ENCODE measurements at places on chromosomes 1 and 21.

DNA sequence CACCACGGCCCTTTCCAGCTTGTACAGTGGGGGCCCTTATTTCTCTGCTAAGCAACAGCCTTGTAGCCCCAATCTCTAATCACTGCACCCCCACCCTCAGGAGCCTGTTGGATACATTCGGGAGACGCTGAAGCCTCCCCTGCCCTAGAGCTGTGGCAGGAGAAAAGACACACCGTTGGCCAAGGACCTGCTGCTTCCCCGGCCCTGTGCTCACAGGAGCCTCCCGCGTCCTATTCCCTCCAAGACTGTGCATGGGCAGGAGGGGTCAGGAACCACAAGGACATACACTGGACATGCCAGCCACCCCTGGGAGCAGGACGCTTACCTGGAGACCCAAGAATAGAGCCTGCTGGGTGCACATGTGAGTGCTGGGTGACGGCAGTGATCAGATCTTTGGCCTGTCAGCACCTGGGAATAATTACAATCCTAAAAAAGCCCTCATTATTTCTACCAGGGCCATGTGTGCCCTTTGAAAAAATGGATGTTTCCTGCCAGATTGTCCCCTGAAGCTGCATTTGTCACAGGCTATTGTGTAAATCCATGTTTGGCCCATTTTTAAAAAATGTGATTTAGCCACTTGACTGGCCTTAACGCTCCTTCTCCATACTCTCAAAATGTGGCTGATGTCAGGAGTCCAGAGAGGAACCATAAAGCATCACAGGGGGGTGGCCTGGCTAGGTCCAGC lies 590.6 kb downstream of the MATN1 start:
- DNase-seq, result no peak

- no peak for DNase-seq
Observed at GRCh38 chr1:206902702-206903101, 5.5 kb downstream of the IL24 start.

GRCh38 chr1:241615043-241615974 lies 24.9 kb downstream of the CHML start:
- DNase-seq, result no peak

GRCh38 chr1:218495931-218496330 lies 150.8 kb downstream of the TGFB2 start:
- DNase-seq, result no peak

DNA sequence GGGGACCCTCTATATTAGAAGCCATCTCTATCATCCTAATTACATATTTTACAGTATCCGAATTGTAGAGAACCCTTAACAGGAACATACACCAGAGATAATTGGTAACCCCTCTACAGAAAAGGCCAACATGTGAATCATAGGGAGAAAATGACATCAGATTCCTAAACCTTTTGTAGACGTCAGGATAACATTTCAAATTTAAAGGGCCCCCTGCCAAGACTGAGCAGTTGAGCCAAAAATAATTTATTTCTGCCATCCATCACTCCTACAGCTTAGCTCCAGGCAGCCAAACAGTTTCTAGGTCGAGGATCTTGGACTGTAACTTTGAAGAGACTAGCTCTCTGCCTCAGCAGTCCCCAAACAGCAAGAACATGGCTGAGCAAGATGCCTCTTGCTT lies 21.2 kb downstream of the ZNF697 start:
- DNase-seq, result no peak

- peak; percentile 53 for DNase-seq
Observed at GRCh38 chr1:152048416-152049009, 11.7 kb upstream of the S100A11 start.

- DNase-seq, result no peak
Observed at GRCh38 chr1:3553166-3553939, 58.0 kb downstream of the MEGF6 start.

DNA sequence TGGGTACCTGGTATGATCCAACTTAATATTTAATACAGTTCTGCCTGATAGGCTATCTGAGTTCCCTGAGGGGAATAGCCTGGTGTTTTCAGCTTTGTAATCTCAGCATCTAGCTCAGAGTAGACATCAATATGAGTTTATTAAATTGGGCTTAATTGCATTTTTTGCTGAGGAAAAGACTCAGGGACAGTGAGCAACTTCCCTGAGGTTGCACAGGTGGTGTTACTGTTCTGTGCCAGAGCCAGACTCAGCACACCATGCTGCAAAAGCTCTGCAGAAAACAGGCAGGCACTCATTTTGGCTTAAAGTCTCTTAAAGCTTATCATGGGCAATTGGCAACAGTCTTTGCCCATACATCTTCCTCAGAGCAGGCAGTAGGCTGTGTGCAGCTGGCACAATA lies 90.5 kb upstream of the JUN start:
- DNase-seq, result no peak

GRCh38 chr1:101820071-101820470 lies 176.7 kb downstream of the OLFM3 start:
- no peak for DNase-seq

Data from activated T-cell treated with anti-CD3 and anti-CD28 coated beads, Interleukin-2, amount 50 U/mL, for 4 hours (primary cell).